ENCODE measurements at places on chromosomes 6 and 20.
A peak's percentile ranks its signal among the peaks of the same experiment; 100 is the strongest.

- DNase-seq, result no peak
Observed at GRCh38 chr6:161100072-161100471, 108.5 kb downstream of the MAP3K4 start.

GRCh38 chr20:44174996-44175765, 11.8 kb downstream of the JPH2 start:
- DNase-seq, result no peak

DNA sequence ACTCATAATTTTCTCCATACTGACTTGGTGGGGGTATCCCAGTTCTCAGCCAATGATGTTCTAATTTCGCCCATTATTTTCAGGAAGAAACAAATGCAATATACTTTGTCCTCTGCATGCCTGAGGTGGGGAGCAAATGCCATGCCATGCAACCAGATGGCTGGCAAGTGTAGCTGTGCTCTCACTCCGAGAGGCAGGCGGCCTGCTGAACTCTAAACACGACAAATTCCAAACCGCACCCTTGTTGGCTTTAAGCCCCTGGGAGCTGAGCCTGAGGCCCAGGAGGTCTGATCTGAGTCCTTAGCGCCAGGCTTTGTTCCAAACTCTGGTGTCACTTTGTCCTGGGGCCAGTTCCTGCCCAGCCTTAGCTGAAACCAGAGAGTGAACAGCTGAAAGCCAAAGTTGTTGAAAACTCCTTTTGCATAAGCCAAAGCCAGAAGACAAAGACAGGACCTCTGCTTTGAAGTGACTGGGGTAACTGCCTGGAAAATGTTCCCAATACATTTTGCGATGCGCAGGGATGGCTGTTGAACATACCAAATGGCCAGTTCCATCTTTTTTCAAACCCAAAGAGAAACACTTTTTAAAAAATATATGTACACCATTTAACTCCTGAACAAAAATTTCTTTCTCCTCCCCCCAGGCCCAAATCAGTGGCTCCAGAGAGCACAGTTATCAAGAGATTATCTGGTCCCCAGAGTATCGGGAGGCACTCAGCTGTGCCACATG, 46.2 kb downstream of the TTI1 start:
- no peak for DNase-seq

DNA sequence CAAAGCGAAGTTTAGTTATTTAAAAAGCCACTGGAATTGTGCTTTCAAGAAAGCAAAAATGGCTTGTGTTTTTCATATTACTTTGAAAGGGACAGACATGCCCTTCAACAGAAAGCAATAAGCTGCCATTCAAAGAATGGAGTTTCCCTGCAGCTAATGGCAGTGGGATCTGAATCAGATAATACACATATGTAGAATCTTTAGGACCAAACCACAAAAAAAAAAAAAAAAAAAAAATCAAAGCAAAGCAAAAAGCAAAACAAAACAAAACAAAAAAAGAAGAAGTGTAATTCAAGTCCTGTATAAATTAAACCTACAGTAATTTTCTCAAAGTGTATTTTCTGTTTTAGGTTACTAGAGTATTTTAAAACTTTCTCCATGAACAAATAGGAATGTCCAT, 63.6 kb upstream of the ZNF217 start:
- DNase-seq, result no peak

- no peak for DNase-seq
Observed at GRCh38 chr6:121660277-121660676, 224.8 kb downstream of the GJA1 start.

DNA sequence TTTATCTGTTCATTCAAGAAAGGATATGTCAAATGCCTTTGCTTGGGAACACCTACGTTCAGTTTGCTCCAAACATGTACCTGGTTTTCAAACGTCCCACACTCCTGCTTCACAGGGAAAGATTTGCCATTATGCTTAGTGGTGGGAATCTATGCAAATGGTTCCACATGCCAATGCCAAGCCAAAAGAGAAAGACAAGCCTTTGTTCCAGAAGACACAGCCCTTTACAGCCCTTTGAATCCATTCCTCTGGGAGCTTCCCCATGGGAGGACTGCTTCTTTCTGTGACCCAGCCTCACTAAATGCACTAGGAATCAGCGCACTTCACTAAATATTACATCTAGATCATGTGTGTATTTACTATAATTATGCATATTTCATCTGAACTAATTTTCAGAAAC, 619.5 kb downstream of the PRKN start:
- DNase-seq, result no peak

- no peak for DNase-seq
Observed at GRCh38 chr6:98920904-98921431, 26.8 kb downstream of the FBXL4 start.

DNA sequence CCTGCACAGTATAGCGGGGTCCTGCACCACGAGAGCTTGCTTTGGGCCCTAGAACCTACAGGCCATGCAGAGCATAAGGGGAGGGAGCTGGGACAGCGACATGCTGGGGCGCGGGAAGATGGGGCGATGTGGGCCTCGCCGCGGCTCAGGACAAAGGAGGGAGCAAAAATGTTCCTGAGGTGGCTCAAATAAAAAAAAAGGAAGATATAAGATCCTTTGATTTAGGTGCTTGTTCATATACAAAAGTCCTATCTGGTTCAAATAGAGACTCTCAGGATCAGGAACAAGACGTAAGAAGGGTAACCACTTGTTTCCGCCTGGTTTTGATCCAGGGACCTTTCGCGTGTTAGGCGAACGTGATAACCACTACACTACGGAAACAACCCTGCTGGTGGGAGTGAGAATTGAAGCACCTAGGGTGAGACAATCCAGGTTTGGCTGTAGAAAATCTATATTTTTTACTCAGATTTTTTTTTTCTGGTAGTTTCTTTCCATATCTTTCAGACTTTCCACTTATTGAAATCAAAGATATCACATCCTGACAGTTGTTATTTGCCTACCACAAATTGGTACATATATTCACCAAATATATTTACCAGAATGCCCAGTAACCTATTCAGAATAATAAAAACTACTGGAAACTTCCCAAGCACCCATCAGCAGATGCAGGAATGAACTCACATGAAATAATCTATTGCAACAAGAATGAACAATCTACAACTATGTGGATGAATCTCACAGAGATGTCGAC, 177.9 kb upstream of the ZNF184 start:
- DNase-seq, result peak; percentile 62

DNA sequence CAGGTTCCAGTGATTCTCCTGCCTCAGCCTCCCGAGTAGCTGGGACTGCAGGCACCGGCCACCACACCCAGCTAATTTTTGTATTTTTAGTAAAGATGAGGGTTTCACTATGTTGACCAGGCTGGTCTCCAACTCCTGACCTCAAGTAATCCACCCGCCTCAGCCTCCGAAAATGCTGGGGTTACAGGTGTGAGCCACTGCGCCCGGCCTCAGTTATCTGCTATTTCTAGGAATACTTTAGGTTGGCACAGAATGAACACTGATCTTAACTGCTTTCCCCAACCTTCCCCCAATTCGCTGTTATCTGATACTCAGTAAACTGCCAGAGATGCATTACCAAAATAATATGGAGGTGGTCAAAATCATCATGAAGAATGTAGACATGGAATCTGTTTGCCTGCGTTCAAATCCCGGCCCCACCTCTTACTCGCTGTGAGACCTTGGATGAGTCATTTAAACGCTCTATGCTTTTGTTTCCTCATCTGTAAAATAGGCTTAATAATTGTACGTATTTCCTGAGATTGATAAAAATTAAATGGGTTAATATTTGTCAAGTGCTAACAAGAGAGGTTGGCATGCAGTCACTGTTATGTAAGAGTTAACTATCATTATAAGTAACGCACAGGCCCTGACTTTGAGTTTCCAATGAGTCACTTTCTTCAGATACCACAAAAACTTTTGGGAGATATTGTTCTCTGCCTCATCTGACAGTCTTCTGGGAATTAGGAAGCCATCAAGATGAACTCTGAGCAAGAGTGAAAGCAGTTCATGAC, 44.5 kb upstream of the NCOA3 start:
- DNase-seq, result no peak

DNA sequence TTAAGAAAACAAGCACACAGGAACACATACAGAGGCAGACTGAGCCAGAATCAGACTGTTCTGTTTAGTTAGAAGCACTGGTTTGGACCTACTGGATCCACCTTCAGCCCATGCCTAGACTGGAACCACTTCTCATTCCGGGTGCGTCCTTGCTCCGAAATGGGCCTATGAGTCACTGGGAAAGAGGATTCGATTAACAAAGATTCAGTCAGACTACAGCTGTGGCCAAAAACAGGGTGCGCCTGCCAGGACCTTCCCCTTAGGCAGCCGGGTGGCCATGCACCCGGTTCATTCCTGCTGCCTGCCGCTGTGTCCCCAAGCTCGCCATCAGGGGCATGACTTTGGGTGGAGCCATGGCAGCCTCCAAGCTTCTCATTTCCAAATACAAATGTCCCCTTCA, 14.5 kb upstream of the KCNK5 start:
- DNase-seq, result no peak

GRCh38 chr6:47091886-47092668, 49.9 kb upstream of the ADGRF1 start:
- DNase-seq, result no peak

- DNase-seq, result no peak
Observed at GRCh38 chr6:4817551-4817950, 41.3 kb downstream of the CDYL start.
